ENCODE measurements at places on chromosomes 11 and 22.

DNA sequence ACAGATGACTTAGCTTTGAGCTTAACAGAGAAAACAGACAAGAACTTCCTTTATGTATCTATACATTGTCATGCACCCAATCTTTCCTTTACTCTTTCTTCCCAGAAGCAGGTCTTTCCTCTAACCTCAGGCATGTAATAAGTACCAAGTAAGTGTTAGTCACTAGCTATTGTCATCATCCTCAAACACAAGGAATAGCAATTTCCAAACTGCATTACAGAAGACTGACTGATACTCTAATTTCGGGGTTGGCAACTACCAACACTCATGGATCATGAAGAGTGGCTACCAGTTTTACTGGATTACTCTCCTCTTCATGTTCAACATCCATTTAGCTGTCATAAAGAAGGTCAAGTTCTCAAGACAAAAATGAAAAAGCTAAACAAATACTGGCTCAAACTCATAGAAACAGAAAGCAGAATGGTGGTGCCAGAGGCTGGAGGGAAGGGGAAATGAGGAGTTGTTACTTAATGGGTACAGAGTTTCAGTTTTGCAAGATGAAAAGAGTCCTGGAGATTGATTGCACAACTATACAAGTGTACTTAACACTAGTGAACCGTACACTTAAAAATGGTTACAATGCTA, 111.6 kb downstream of the SIK3 start:
- peak; percentile 29 for DNase-seq

DNA sequence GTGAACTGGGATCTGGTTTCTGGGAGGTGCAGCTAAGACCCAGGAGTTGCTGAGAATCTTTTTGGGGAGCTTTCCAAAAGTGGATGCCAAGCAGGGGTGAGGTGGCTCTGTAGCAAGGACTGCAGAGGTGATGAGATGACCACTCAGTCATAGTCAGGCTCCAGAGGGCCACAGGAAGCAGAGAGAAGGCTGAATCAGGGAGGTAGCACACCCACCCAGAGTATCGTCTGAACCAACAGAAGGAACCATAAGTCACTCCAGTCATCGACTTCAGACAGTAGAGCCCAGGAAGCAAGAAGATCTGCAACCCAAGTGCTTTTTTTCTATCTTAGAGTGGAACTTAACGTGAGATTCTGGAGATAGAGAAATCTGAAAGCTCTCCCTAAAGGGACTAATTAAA, 335.7 kb upstream of the MPPED2 start:
- no peak for DNase-seq

DNA sequence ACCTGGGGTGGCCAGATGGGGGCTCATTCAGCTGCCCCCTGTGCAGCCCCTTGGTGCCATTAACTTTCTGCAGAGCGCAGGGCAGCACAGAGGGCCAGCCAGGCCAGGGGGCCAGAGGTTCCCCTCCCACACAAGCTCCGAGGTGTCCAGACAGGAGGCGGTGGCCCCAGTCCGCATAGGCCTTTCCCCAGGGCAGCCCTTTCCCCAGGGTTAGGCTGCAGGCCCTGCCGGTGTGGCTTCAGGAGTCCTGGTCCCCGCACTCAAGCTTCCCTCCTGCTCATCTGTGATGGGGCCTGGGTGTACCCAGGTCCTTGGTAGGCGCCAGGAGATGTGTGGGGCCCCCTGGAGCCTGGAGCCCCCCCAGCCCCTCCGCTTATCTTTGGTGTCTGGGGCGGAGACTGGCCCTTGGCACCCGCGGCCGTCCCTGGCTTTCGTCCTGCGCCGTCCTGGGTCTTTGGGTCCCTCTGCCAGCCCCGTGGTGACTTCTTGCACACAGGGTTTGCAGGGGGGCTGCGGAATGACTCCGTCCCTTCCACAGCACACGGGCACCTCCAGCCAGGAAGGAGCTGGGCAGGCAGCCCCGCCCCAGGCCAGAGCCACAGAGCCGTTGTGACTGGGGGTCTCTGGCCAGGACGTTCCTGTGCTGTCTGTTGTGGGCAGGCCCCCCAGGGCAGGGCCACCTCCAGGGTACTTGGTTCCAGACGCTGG, 8.9 kb downstream of the BRSK2 start:
- DNase-seq, result no peak

DNA sequence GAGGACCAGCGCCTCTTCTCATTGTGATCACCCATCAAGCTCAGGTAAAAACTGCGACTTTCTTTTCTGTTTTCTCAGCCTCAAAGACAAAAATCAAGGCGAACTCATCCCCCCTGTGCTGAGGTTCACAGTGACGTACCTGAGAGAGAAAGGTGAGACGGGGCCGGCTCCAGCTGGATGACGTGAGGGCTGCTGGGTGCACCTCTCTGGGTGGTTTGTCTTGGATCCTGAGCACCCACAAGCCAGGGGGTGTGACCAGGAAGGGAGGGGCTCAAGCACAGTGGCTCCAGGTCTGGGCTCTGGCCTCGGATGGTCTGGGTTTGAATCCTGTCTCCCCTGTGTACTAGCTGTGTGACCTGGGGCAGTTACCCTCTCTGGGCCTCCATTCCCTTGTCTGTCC, 92.8 kb downstream of the ARHGAP8 start:
- DNase-seq, result no peak

GRCh38 chr11:97638641-97639224, 1248.9 kb downstream of the JRKL start:
- DNase-seq, result no peak

GRCh38 chr11:32015427-32015826, 75.4 kb upstream of the RCN1 start:
- DNase-seq, result no peak

GRCh38 chr11:92141159-92141558, 83.5 kb upstream of the FAT3 start:
- DNase-seq, result no peak

DNA sequence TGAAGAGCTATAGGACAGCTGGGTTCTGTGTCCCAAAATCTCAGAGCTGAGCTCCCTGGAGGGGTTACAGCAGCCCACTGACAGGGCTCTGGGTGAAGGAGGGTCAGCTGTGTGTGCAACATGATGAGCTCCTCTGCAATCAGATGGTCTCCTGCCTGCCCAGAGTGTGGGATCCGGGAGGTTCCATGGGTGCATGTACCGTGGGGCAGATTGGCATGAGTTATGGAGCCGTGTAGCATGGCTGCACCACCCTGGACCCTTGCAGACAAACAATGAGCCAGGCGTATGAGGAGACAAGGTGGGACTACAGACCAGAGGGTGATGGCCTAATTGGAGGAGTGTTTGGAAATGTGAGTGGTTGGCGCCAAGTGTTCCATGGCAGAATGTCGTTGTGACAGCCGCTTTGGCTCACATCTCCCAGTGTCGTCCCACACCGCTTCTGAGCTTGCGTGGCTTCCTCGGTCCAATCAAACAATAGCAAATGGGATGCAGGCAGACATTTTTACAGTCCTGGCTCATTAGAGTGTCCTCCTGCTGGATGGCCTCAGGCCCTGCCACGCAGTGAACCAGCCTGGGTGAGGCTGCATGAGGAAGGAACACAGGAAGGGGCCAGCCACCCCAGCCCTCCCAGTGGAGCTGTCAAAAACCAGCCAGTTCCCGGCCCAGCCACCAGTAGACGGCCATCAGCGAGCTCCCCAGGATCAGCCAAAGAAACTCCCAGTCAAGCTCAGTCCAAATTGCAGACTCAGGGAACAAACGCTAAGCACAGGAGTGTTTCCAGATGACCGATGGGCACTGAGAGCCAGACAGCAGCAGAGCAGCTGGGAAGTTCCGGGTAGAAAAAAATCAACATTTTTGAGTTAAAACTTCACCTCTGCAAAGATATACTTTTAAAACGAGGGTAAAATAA, 1066.9 kb downstream of the BRD1 start:
- no peak for DNase-seq

GRCh38 chr11:32658639-32659406, 75.2 kb downstream of the EIF3M start:
- DNase-seq, result no peak

DNA sequence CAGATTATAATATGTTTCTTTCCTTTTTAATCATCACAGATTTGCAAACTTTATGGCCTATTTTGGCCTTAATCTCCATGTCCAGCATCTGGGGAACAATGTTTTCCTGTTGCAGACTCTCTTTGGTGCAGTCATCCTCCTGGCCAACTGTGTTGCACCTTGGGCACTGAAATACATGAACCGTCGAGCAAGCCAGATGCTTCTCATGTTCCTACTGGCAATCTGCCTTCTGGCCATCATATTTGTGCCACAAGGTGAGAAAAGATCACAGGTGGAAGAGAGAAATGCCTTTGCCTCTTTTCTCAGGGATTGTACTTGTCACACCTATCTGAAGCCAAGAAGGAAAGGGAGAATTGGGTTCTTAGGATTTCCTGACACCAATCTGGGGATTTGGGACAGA, 36.9 kb downstream of the SLC22A9 start:
- DNase-seq, result no peak

DNA sequence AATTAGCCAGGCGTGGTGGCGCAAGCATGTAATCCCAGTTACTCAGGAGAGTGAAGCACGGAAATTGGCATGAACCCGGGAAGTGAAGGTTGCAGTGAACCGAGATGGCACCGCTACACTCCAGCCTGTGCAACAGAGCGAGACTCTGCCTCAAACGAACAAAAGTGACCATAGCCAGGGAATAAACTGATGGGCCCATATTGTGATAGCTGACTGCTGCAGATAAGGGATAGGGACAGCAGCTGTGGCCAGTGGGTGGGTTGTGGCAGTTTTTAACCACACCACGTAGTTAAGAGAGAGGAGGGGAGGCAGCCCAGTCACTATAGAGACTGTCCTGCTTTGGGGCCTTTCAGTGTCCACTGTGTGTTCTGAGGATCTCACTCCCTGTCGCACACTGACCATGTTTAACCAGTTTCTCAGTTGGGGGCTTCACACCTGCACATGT, 58.9 kb downstream of the PISD start:
- no peak for DNase-seq

DNA sequence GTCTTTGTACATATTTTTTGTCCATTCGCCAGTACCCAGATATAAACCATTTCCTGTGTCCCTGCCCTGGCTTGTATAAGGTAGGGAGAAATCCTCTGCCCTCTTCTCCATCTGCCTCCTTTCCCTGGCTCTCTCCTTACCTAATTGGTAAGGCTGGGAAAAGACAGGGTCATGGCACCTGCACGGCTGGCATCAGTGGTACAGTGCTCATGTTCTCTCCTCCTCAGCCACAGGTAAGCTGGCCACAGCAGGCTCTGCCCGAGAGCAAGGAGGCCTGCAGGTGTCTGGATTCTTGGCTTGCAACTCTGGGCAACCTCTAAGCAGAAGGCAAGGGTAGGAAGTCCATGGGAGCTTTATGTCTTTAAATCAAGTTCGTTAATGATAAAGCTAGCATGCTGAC, 419.9 kb downstream of the BUD13 start:
- no peak for DNase-seq

DNA sequence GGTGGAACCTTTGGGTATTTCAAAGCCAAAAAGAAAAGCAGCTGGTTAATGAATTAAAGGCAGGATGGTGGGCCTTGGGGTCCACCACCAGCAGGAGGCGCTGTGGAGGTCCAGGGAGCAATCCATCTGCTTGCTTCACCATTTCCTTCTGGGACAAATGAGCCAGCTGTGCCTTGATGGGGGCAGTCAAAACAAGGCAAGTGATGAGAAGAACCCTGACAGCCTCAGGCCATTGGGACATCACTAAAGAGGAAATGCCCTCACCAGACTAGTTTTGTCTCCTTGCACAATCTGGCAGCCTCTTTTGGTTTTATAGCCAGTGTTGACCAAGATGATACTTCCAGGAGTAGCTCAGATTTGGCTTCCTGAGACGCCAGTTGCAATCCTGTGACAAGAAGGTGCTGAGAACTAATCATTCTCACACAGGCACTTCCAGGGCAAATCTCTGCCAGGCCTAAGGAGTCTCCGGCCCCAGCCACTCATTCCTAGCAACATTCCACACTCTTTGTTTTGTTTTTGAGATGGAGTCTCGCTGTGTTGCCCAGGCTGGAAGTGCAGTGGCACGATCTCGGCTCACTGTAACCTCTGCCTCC, 38.2 kb upstream of the WEE1 start:
- DNase-seq, result peak; percentile 12

- DNase-seq, result no peak
These were observed 55.5 kb downstream of the FAM83F start for GRCh38 chr22:40050258-40050657.

- DNase-seq, result no peak
These were observed 591.5 kb downstream of the METTL15 start for GRCh38 chr11:28699701-28700100.

DNA sequence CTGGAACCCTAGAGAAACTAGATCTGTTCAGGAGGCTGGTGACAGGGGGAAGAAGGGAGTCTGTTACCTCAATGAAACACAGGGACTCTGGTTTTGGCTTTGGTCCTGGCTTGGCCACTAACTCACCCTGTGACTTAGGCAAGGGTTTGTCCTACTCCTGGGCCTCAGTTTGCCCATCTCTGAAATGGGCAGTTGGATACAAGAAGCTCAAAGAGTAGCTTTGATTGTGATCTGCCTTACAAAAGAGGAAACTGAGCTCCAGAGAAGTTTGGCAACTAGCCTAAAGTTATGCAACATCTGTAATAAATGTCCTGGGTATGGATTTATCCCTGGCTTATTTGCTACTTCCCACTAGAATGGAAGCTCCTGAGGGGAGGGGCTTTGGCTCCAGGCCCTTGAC, 24.0 kb upstream of the LMO1 start:
- no peak for DNase-seq

DNA sequence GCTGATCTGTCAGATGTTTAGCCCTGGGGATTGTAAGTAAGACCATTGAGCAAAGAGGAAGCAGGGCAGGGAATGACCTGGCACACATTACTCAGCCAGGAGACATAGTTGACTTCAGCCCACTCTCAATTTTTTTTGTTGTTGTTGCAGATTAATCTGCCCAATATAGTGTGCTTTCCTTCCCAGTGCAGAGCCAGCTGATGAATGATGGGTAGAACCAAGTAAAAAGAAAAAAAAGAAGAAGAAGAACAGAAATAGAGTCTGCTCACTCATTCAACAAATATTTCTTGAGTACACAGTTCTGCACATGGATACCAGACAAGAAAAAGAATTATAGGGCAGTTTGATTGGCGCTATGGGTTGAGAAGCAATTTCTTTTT, 292.7 kb downstream of the ETS1 start:
- DNase-seq, result no peak

GRCh38 chr11:96869207-96869606, 479.4 kb downstream of the JRKL start:
- DNase-seq, result no peak

GRCh38 chr11:115390441-115390840, 113.8 kb downstream of the CADM1 start:
- no peak for DNase-seq

DNA sequence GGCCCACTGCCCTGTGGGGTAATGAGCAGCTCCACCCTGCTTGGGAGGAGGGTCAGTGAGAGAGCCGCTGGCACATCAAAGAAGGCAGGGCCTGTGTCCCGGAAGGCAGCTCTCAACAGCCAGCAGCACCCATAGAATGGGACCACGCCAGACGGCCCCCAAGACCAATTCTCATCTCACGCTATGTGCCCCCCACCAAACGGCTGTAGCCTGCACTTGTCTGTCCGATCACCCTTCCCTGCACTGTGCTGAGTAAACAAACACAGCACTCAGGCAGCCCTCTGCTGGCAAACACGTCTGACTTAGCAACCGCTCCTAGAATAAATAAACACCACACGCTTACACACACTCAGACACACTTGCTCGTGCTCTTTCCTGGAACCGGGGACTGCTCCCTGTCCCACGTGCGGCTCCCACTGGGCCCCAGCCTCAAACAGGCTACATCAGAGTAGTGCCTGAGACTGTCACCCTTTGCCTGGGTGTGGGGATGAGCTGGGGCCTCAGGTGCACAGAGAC, 53.2 kb upstream of the CDON start:
- peak; percentile 96 for DNase-seq

GRCh38 chr11:118001494-118001971, 15.3 kb downstream of the IL10RA start:
- DNase-seq, result no peak
